ENCODE measurements at places on chromosomes 1 and 21. TPM values are rescaled to one million over a fixed set of nuclear protein-coding genes. Genes with fewer than 3 reads are reported as not detected.

Gene PLA2G4A
- total RNA-seq: 28.4 TPM

Gene IKBKE
- 11.5 TPM for total RNA-seq

Gene OR2L3
- total RNA-seq: not detected

Gene CLEC20A
- not detected for total RNA-seq

Gene CHAF1B
- total RNA-seq: 0.55 TPM

Gene HSPA6
- total RNA-seq: 0.57 TPM

Gene HRNR
- under 0.01 TPM for total RNA-seq

Gene LHX8
- 1.00 TPM for total RNA-seq

Gene UTS2
- not detected for total RNA-seq

Gene CFAP74
- total RNA-seq: not detected

Gene DSCAM
- total RNA-seq: under 0.01 TPM

Gene DNASE2B
- not detected for total RNA-seq

Gene AUNIP
- 0.28 TPM for total RNA-seq

Gene FGR
- not detected for total RNA-seq

Gene PTPN14
- total RNA-seq: 24.6 TPM

Gene PGLYRP3
- total RNA-seq: not detected

Gene ALDH4A1
- total RNA-seq: 8.5 TPM

Gene CHIT1
- total RNA-seq: 0.18 TPM

Gene APOBEC4
- total RNA-seq: not detected

Gene PARS2
- total RNA-seq: 3.3 TPM

Gene CDC73
- 12.8 TPM for total RNA-seq

Gene FMO4
- total RNA-seq: 2.5 TPM

Gene COL16A1
- total RNA-seq: 137 TPM

Gene GCSAML
- total RNA-seq: not detected

Gene CCDC181
- total RNA-seq: 0.14 TPM

Gene SLC45A1
- 2.0 TPM for total RNA-seq

Gene VAMP4
- total RNA-seq: 5.8 TPM

Gene PAPPA2
- total RNA-seq: 9.3 TPM

Gene CSMD2
- 1.6 TPM for total RNA-seq

Gene TAS1R1
- total RNA-seq: not detected

Gene KRTAP12-3
- total RNA-seq: not detected

Gene NEXN
- total RNA-seq: 13.6 TPM

Gene IFFO2
- total RNA-seq: 5.5 TPM

Gene MYCL
- total RNA-seq: 1.1 TPM

Gene AMY1C
- not detected for total RNA-seq

Gene DENND2C
- total RNA-seq: 1.4 TPM

Gene SLC1A7
- 1.00 TPM for total RNA-seq

Gene FTCD
- 0.14 TPM for total RNA-seq

Gene TNFRSF4
- 0.14 TPM for total RNA-seq

Gene FYB2
- total RNA-seq: not detected

Gene CNIH3
- 3.6 TPM for total RNA-seq

Gene AK2
- total RNA-seq: 93.1 TPM

Gene CD53
- total RNA-seq: not detected

Gene OR2T11
- total RNA-seq: not detected

Gene CLCNKB
- 0.14 TPM for total RNA-seq

Gene STPG1
- 3.8 TPM for total RNA-seq

Gene APCS
- total RNA-seq: not detected

Gene RAB25
- not detected for total RNA-seq

Gene MEGF6
- total RNA-seq: 3.0 TPM

Gene SYT11
- total RNA-seq: 37.9 TPM

Gene IFI44L
- 4.6 TPM for total RNA-seq

Gene KCNH1
- 0.14 TPM for total RNA-seq

Gene OR4F16
- 0.14 TPM for total RNA-seq

Gene SELP
- not detected for total RNA-seq

Gene TBX19
- total RNA-seq: 0.43 TPM

Gene RGS16
- total RNA-seq: 2.4 TPM

Measured in smooth muscle cell of bladder (primary cell).